ENCODE measurements at places on chromosomes 1 and 21.

GRCh38 chr1:154502744-154503115 is 518 bp upstream of the SHE start:
- no peak for DNase-seq

DNA sequence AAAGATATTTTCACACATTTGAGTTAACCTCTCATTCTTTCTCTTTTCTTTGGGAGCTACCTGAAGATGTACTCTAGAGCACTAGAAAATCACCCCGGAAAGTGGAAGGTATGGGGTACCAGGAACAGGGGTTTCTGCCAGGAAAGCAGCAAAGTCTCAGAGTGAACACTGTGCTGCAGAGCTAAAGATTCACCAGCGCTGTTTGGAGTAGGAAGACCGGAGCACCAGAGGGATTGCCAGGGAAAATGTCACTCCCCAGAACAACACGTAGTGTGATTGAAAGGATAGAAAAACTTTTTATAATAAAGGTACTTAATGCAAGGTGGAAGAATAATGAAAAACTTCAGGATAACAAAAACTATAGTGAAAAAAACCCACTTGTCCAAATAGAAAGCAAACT is 26.7 kb upstream of the KCNK1 start:
- DNase-seq = no peak

DNA sequence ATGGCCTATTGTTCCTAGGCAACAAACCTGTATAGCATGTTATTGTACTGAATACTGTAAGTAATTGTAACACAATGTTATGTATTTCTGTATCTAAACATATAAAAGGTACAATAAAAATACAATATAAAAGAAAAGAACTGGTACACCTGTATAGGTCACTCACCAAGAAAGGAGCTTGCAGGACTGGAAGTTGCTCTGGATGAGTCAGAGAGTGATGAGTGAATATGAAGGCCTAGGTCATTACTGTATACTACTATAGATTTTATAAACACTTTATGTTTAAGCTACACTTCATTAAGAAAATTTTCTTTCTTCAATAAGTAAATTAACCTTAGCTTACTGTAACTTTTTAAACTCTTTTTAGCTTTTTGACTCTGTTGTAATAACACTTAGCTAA is 559.9 kb downstream of the PLPP3 start:
- no peak for DNase-seq

DNA sequence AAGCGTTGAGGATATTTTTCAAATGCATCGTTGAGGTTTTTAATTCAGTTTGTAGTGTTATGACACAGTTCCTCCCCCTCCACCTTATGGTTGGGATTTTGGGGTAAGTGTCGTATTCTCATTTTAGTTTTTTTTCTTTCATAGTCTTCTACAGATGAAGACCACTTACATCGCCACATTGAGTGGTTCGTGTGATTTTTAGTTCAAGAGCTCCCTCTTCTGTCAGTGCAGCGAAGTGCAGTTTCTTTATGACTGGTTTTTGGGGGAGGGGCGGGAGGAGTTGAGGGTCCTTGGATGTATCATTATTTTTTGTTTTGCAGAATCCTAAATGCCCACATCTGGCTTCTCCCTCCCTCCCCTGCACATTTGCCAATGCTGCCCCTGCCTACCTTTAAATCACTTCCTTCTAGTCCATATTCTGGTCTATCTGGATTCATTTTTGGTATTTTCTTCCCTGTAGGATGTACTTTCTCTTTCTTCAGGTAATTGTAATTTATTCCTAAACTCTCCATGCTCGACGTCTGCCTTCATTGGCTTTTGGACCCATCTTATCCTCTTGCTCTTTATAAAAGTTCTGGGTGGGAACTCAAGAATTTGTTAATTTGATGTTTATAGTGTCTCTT is 433.1 kb downstream of the CAMTA1 start:
- DNase-seq = no peak

DNA sequence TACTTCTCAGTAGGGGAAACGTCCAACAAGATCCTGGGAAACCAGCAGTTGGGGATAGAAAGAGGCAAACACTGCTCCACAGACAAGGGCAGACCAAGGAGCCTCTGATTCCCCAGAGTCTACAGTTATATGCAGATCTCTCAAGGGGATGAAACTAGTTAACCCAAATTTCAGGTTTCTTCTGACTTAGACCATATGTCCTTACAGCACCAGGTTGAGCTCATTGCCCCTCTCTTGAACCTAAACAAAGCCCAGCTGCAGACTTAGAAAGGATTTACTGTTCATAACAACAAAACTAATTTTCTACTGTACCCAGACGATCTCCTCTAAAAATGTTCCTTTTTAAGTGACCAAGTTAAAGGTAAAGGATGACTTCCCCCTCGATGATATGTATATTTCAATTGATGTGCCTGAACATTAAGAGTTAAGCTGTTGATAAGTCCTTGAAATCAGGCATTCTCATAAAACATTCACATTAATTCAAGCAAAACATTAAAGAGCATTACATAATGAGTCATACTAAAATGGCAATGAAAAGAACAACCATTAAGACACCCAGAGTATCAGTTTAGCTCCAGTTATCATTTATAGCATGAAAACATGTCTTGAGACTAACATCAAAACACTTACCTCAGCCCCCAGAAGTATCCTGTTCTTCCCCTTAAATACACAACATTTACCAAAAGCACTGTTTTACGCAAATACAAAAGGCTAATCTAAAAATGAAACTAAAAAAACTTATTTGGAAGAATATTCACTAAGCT is 24.1 kb downstream of the SMYD3 start:
- no peak for DNase-seq

DNA sequence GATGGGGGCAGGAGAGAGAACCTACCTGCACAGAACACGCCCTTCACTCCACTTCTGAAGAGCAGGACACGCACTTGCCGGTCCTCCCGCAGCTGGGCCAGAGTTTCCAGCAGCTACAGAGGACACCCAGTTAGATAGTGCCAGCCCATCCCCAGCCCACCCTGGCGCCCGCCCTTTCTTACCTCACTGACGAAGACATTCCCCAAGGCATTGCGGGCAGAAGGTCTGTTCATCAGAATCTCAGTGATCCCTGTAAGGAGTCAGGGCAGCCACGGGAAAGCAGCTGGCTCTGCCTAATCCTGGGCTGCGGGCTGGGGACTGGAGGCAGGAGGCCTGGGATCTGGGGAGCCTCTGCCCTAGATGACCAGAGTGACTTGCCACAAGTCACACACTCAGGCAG is 10.0 kb downstream of the ECHDC2 start:
- no peak for DNase-seq

DNA sequence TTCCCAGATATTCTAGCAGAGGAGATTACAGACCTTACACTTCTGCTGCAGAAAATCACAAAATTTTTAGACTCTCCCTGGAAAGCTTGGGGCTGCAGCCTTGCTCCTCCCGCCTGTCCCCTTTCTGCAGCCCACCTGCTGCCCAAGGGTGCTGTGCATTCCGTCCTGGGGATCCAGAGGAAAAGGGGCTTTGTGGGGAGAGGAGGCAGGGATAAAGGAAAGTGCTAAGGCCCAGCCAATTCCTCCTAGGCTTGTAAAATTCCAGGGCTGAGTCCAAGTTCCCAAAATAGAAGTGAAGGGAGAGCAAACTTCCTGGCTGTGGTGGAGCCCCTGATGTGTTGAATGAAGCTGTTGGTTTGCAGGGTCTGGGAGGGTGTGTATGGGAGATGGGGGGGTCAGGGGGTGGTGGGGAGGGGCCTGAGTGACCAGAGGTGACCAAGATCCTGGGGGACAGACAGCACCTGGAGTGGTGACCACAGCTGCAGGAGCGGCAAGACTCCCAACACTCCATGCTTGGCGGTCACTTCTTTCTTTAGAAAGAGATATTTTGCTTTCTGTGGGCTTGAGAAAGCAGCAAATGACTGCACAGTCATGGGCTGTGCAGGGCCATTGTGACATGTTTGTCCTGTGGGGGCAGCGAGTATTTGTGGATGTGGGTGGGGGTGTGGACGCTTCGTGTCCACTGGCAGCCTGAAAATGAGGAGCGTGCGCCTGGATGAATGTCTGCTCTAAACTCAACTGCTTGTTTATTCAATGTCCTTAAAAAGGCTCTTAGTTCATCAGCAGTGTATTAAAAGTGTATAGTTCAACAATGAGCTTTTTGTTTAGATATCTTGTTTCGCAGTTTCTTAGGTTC is 68.4 kb downstream of the TLR5 start:
- no peak for DNase-seq

GRCh38 chr1:165376041-165376810 is 19.7 kb upstream of the LMX1A start:
- DNase-seq = peak; percentile 5

- no peak for DNase-seq
Measured at GRCh38 chr1:153598309-153599172, 14.4 kb downstream of the S100A16 start.

- DNase-seq = no peak
Measured at GRCh38 chr21:25246546-25246945, 360.7 kb downstream of the MRPL39 start.

DNA sequence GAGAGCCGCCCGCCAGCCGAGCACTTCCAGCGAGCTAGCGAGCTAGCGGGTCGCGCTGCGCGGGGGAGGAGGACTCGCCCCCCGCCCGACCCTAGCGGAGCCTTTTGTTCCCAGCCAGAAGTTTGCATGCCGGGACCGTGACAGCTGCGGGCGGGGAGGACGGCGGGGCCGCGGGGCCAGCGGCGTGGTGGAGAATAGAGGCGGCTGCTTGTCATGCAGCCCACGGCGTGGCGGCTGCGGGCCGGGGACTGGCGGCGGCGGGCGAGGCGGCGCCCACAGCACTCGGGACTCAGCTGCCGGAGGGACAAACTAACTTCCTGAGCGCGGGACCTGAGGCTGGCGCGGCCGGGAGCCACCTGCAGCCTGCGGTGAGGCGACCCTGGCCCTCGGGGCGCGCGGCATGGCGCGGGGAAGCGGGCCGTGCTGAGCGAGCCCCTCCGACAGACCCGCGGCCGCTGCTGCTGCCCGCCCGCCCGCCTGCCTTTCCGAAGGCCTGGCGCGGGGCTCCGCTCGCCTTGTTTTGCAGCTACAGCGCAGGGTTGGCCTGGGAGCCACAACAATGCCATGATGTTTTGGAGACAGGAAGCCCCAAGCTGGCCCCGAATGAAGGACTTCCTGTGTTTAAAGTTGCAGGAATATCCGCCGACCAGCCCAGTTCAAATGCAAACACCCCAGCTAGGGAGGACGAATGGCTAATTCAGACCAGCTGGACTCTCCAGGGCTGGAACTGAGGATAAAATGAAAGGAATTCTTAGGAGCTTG is 82.2 kb upstream of the BMP8A start:
- peak; percentile 4 for DNase-seq

DNA sequence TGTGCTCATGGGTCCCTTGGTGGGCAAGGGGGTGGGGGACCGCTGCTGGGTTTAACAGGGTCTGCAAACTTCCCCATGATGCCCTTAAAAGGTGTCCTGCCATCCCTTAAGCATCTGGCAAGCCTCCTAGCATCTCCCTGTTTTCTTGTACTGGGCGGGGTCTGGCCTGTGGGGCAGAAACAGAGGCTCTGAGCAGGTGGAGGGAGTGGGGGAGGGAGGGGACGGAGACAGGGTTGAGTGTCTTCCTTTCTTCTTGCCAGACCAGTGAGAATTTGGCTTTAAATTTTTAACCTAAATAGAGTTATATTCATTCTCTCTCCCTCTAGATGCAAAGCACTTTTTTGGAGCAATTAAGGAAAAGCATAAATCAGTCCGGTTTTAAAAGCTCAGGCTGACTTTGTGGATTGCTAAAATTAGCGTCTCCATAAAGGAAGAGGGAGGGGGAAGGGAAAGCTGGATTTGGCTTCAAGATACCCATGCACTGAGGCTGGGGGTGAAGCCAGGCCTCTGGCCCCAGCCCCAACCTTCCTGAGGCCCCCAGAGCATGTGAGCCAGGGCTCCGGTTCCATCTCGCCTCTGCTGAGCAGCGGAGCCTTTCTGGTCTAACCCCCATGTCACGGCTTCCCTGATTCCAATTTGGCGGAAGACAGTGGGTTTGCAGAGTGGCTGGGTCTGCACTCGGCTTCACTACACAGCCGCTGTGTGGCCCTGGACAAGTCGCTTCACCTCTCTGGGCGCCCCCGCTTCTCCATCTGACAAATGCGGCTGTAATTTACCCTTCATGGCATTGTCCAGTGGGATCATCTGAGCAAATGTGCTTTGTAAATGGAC is 25.3 kb downstream of the IGSF21 start:
- no peak for DNase-seq

DNA sequence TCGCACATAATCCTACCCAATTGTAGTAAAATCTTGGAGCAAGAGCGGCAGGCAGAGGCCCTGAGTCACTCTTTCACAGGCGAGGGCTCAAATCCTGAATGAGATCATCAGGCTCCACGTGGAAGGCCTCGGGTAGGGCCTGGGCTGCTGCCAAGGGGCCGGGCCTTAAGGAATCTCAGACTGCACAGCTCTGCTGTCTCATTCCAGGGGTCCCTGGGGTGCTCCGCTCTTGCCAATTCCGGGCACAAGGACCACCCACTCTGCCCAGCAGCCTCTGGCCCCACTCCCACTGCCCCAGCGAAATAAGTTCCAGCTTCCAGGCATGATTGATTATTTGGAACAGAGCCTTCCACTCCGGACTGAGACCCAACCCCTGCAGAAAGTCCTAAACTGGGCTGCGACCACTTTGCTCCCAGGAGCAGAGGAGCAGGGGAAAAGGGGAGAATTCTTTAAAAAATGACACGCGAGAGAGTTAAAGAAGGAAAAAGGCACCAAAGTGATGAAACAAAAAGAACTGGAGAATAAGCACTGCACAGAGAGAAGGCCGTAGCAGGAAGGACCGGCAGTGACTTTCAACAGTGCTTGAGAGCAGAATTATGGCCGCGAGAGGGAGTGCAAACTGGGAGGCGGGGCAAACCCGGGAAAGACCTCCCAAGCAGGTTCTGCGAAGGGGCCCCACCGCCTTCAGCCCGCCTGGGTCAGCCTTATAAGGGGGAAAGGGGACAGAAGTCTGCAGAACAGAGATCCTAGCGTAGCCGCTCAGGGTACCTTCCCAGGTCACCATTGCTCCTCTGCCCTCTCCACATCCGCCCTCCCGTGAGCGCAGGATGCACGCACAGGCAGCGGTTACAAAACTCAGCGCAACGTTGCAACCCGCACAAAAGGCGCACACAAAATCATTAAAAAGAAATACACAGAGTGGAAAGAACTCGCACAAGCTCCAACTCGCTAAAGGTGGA is 2.0 kb downstream of the ADAMTS1 start:
- DNase-seq = no peak

GRCh38 chr1:230067871-230068620 is 1.0 kb downstream of the GALNT2 start:
- DNase-seq = peak; percentile 29

DNA sequence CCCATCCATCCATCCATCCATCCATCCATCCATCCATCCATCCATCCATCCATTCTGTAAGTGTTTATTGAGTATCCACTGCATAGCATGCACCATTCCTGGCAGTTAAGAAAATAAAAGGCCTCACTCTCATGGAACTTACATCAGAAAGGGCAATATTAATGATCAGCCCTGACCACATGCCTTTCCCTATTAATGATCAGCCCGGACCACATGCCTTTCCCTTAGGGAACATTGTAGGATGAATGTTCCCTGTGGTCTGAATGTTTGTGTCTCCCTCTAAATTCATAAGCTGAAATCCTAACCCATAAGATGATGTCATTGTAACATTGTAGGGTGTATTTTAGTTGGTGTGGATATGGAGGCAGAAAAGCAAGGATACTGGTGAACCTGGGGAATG is 365.8 kb downstream of the KIF26B start:
- no peak for DNase-seq
